ENCODE measurements at places on chromosomes 3 and 15.

GRCh38 chr3:65448120-65448519, 590.6 kb downstream of the MAGI1 start:
- DNase-seq, result no peak

- DNase-seq, result no peak
Measured at GRCh38 chr3:41080141-41080540, 119.2 kb upstream of the CTNNB1 start.

GRCh38 chr15:72197460-72198355, at the start of gene GRAMD2A:
GRAMD2A (minus strand) TSS chr15:72197787.
- DNase-seq, result no peak

DNA sequence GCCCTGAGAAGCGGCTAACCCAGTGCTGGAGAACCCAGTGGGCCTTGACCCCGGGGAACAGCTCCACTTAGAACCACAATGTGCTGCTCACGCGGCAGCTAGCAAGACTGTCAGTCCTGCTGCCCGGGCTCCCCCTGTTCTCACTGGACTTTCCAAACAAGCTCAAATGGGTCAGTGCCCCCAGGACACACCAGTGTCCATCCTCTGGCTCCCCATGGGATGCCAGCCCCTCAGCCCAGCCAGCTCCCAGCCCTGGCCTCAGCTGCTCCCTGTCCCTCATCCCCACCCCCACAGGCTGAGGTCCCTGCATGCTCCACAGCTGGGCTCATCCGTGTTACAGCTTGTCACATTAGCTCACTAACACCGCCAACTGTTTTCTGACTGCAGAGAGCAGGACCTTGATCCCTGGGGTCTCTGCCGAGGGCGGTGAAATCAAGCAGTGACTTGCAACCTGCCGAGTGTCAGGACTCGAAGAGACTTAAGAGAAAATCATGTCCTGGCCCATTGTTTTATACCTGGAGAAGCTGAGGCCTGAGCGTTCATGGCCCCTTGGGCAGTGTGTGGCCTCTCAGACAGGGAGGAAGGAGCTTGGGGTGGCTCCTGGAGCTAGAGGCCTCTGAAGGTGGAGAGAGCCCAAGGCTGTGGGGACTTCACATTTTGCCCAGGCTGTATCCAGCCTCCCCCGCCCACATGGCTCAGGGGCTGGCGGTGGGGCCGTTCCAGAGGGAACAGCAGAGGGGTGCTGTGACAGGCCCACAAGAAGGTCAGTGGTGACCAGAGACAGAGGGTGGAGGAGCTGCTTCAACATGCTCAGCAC, 157.5 kb downstream of the MEGF11 start:
- no peak for DNase-seq

DNA sequence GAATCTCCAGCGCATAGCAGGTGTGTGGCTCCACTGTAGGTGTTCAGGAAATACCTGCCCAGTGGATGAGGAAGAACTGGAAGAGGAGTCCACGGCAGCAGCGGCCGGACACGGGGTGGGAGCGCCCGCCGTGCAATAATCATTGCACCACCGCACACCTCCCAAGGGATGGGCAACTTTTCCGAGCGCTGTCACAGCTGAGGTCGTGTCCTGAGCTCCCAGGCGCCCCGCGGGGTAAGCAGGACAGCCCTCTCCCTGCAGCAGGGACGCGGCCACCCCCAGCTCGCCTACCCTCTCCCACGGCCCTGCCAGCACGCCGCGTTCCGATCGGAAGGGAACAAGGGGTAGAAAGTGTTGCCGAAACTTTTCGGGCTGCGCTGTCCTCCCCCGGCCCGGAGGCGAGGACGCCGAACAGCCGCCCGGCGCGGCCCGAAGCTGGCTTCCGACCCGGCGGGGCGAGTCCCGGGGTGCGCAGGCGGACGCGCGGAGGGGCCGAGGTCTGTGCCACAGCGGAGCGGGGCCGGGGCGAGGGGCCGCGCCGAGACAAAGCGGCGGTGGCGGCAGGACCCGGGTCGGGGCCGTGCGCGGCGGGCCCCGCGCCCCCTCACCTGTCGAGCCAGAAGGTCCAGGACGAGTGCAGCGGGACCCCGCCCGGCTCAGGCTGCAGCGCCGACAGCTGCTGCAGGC, 475 bp downstream of the EIF4E3 start:
- no peak for DNase-seq

- DNase-seq, result no peak
Measured at GRCh38 chr3:71421820-71422566, 161.5 kb downstream of the FOXP1 start.

DNA sequence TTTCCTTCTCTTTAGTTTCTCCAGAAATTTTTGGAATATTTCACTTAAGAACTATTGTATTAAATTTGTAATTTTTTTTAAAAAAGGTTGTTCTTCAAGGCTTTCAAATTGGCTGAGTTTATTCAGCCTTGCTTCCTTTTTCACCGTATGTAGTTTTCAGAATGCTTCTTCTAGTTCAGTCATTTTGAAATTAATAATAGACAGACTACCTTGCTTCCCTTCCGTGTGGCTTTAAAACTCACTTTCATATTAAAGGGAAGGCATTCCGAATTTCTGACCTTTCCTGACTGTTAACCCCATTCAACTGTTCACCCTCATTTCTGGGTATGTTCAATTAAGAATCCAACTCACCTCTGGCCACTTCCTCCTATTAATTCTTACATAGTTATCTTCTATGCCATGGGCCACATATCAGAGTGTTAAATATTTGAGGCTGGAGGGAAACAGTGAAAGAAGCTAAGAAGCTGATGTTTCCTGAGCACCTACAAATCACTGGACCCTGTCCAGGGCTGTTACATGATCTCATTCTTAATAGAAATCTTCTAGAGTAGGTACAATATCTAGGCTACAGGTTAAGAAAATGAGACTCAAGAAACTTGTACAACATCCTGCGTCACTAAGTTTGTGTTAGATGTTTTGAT, 237.5 kb downstream of the P3H2 start:
- no peak for DNase-seq

DNA sequence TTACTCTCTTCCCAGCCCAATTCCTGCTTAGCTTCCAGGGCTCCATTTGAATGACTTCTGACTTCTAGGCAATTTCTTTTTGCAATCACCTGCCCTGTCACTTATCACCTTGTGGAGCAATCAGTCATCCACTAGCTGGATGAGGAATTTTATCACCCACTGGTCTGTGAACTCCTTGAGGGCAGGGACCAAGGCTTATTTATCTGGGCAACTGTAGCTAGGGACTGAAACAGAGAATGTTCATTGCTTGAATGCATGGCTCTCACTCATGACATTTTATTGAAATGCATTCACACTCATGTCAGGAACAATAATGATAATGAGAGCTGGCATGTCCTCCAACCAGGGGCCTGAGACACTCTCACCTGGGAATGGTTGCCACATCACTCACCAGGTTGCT, 15.5 kb downstream of the TNFAIP8L3 start:
- no peak for DNase-seq

DNA sequence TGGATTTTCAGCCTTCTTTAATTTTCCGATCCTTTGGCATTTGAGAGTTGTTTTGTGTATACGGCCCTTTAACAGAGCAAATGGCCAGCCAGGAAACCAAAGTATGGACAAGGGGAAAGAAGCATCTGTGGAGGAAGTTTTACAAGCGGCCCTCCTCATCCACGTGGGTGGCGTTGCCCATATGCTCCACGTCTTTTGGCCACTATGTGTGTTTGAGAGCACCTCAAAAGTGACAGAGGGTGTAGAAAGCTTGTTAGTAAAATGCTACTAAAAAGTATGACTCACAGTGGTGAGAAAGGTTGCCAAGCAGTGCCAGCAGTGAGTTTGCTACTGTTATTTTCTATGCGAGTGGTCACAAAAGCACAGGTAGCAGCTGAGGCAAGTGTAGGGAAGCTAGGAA, 451.8 kb upstream of the NPAP1 start:
- DNase-seq, result no peak

GRCh38 chr3:167821248-167821805, 85.8 kb downstream of the SERPINI1 start:
- DNase-seq, result no peak

Data from stimulated activated CD8-positive, alpha-beta memory T cell treated with anti-CD3 and anti-CD28 coated beads, Interleukin-7, amount 100 ng/mL, for 1 hour (primary cell).